ENCODE measurements at places on chromosomes 4 and X. TPM values are rescaled to one million over a fixed set of nuclear protein-coding genes. Genes with fewer than 3 reads are reported as not detected.

GRCh38 chr4:24394041-24394440 is 190.3 kb downstream of the DHX15 start:
- DNase-seq: no peak

- DNase-seq: no peak
Measured at GRCh38 chr4:109735566-109736365, 5.9 kb upstream of the PLA2G12A start.

- DNase-seq: no peak
Measured at GRCh38 chr4:105758958-105759357, 50.4 kb downstream of the GSTCD start.

DNA sequence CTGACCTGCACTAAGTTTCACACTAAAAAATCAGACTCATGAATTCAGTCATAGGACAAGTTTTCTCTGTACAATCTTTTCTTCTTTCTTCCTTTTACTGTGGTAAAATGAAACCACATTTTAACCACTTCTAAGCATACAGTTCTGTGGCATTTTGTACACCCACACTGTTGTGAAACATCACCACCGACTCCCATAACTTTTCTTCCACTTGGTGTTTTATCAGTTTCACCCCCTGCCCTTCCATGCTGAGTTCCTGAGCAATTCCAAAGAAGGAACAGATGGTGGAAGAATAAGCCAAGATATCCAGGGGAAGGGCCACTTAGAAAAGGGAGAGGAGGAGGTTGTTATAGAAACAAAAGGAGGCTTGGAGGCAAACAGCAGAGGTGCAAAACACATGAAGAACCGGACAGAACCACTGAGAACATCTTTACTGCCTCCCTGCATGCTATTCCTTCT is 22.6 kb downstream of the SLC25A4 start:
- peak; percentile 76 for DNase-seq

- no peak for DNase-seq
Measured at GRCh38 chr4:14790494-14790893, 211.8 kb upstream of the CPEB2 start.

DNA sequence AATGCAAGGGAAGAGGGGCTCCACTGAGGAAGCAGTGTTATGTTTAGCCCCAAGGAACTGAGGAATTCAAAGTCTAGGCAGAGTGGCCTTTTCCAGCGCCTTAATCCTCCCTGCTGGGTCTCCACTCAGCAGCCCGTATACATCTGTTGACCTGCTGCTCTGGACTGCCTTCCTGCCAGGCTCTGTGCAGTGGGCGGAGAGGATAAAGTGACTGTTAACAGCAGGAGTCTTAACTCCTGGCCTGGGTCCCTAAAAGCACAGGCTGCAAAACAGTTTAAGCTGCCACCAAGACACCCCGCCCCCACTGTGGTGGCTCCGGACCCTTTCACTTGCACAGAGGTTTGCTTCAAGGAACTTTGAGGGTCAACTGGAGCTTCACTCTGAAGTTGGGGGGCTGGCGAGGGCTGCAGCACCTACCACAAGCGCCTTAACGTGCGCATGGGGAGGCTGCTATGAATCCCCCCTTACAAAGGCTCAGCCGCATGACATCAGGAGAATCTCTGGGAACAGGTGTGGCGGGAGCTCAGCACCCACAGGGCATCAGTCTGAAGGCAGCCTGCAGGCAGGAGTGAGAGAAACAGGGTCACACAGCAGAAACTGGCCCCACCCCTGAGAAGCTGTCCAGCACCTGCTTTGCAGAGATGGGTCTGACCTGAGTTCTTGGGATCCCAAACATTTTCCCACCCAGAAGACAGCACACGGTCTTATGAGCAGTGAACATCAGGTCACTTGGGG is 358.2 kb upstream of the GATB start:
- DNase-seq: no peak

Gene SRPX2
- not detected for total RNA-seq

DNA sequence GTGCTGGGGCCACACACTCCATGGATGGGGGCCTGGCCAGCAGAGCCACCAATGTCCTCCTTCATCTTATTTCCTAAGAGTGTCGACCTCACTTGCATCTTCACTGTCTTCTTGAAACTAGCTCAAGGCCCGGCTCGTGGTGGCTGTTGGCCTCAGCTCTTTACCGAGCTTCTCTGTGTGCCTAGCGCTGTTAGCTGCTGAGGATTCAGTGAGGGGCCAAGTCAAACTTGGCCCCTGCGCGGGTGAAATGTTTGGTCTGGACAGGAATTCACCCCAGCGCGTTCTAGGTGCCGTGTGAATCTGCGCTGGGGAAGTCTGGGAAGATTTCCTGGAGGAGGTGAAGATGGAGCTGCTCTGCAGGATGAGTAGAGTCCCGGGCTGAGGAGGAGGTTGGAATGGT is 8.5 kb downstream of the SORCS2 start:
- DNase-seq: no peak

DNA sequence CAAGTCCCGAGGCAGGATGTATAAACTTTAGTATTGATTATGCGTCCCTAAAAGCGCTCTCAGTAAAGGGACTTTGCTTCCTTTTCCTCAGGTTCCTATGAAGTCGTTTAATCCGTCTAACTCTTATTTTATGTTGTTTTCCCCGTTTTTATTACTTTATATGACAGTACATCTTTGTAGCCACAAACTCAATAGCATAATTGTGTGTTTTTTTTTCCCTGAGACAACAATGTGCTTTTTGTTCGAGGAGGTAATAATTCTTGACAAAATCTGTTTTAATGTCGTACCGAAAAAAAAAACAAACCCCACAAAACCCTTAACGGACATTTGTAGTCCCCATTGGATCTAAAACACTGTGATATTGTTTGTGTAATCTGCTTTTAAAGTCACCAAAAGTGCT is 17.9 kb upstream of the PPP2R3B start:
- DNase-seq: no peak

Gene BMX
- total RNA-seq: not detected

Gene NAA11
- not detected for total RNA-seq

- no peak for DNase-seq
Measured at GRCh38 chr4:120065974-120066516, 603 bp downstream of the MAD2L1 start.

Gene ZNF157
- total RNA-seq: 0.40 TPM

DNA sequence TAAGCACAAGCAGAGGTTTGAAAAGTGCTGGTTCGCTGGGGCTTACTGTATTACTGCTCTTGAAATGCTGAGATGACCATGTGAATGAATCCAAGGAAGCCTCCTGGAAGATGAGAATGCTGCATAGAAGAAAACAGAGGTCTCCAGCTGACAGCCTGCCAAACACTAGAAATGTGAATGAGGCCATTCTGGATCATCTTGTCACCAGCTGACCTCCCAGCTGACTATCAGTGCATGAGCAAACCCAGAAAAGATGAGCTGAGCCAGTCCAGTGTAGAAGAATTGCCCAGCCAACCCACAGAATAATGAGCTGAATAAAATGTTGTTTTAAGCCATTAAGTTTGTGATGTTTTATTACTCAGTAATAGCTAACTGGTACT is 49.1 kb upstream of the DYNLT3 start:
- DNase-seq: no peak

Gene MAD2L1
- 69.2 TPM for total RNA-seq

Gene ERVMER34-1
- total RNA-seq: 0.56 TPM

GRCh38 chr4:105189855-105190650 is 43.4 kb downstream of the TET2 start:
- DNase-seq: no peak

Gene CT45A2
- total RNA-seq: not detected

Gene PPM1K
- 38.8 TPM for total RNA-seq

Gene UGT2B10
- not detected for total RNA-seq

Gene TMPRSS11E
- not detected for total RNA-seq

- no peak for DNase-seq
Measured at GRCh38 chrX:20071511-20072079, 45.1 kb downstream of the MAP7D2 start.

Gene CTAG1A
- not detected for total RNA-seq

- no peak for DNase-seq
Measured at GRCh38 chr4:72899214-72899613, 170.3 kb downstream of the COX18 start.

DNA sequence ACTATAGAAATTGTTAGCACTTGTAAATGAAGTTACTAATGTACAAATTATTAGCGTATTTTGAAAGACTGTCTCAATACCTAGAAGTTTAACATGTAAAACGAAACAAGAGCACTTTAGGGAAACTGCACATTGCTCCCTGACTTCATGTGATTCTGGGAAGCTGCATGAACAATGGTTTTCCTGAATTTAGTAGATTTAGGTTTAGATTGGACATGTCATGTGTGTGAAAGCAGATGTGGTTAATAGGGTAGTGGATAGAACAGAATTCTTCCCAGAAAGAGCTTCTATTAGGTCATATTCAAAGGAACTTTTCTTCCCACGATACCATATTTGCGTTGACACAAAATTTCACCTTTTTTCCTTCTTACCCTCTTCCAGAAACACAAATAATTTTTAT is 14.9 kb upstream of the CXCL8 start:
- no peak for DNase-seq

Gene TGIF2LX
- not detected for total RNA-seq

Gene EPGN
- total RNA-seq: not detected

DNA sequence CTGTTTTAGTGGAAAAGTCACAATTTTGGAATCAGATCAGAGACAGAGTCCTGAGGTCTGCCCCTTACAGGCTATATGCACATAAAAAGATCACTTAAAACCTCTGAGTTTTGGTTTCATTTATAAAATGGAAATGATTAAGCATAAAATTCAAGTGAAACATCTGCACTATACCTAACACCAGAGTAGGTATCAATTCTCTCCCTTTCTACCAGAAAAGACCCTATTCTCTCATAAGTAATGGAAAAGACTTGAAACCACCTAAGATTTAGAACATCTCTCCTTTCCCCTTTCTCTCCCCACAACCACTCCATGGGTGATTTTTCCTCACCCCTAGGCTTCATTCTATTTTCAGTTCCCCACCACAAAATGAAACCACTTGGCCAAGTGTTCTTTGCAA is 907 bp downstream of the LHFPL1 start:
- no peak for DNase-seq

- DNase-seq: no peak
Measured at GRCh38 chrX:24341795-24342194, 18.6 kb upstream of the SUPT20HL1 start.

GRCh38 chr4:142909908-142910307 is 63.8 kb upstream of the INPP4B start:
- no peak for DNase-seq

DNA sequence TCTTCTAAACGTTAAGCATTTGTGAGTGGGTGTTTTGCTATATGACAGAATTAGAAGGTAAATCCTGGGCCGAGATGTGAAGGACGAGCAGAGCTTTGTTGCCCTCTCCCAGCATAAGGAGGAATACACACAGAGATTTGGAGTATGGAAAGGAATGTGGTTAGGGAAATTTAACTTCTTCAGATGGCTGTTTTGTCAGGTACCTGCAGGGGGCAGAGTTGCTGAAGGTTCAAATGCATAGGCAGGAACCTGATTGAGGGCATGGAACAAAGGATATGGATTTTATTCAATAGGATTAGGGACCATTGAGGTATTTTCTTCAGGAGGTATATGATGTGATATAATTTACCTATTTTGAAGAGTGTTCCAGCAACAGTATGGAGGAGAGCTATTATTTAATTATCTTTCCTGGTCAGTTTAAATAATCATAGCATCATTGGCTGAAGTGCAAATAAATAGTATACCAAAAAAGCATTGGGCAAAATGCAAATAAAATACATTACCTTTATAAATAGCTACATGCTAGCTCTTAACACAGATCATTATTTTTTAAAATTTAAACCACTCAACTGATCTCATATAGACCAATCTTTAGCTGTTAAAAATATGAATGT is 143.6 kb downstream of the SLIT2 start:
- DNase-seq: peak; percentile 75

- no peak for DNase-seq
Measured at GRCh38 chr4:115292320-115293092, 179.1 kb upstream of the NDST4 start.

GRCh38 chr4:156185514-156186055 is 231.9 kb upstream of the CTSO start:
- DNase-seq: no peak

GRCh38 chrX:141945426-141945825 is 41.7 kb downstream of the MAGEC1 start:
- no peak for DNase-seq

DNA sequence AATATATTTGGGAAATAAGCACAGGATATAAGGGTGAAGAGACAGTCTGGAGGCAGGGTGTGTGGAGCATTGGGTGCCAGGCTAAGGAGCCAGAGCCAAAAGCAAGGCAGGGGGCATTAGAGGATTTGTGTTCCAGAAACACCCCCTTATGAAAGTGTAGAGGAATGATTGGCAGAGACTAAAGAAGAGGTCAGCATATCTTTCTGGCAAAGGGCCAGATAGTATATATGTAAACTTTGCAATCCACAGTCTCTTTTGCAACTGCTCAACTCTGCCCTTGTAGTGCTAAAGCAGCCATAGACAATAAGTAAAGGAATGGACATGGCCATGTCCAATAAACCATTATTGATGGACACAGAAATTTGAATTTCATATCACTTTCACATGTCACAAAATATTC is 3.6 kb upstream of the SLC9A6 start:
- DNase-seq: no peak

Gene CCDC110
- total RNA-seq: not detected

- no peak for DNase-seq
Measured at GRCh38 chrX:52988985-52989917, 30.9 kb upstream of the FAM156A start.

All from activated CD4-positive, alpha-beta T cell treated with anti-CD3 and anti-CD28 coated beads, Interleukin-2, amount 10 ng/mL, durations not matched to agents 24 days and 14 days (primary cell).